ENCODE measurements at places on chromosomes 13 and 19.
A peak's percentile ranks its signal among the peaks of the same experiment; 100 is the strongest.

DNA sequence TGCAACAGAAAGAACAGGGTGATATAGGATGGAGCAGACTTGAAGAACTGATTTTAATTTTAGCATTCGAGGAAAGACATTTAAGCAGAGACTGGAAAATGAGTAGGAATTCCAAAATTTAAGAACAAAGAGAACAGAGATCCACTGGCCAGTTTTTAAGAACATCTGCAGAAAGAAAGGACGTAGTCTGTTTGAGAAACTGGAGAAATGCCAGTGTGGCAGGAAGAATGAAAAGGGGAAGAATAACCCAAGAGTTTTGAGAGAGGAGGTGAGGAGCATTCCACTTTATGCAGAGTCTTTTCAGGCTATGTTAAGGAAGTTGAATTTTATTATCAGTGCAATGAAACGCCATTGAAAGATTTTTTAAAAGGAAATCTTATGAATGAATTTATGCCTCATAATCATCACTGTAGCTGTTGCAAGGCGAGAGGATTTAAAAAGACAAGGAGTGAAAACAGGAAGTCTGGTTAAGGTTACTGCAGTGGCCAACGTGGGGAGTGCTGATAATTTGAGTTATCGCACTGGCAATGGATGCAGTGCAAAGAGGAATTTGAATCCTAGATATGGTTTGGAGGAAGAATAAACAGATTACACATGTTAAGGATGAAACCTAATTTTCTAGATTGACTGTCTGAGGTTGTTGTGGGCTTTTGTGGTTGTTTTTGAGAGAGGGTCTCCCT, 253.8 kb downstream of the DACH1 start:
- no peak for DNase-seq

DNA sequence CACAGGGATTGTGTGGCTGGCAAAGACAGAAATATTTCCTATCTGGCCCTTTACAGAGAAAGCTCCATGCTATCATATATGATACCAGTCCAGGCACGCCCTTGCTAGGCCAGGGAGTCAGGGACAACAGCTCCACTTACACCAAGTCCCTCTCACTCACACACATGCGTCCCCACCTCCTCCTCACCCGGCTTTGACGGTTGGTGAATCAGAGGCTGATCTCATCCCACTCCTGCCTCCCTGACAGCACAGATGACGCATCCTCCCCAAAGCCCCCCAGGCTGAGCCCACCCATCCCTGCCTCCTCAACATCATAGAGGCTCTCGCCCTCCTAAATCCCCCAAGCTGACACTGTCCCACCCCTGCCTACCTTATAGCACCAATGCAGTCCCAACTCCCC, 62.7 kb downstream of the F2RL3 start:
- DNase-seq: no peak

GRCh38 chr19:35899547-35900214, 659 bp downstream of the NFKBID start:
- peak; percentile 67 for DNase-seq

DNA sequence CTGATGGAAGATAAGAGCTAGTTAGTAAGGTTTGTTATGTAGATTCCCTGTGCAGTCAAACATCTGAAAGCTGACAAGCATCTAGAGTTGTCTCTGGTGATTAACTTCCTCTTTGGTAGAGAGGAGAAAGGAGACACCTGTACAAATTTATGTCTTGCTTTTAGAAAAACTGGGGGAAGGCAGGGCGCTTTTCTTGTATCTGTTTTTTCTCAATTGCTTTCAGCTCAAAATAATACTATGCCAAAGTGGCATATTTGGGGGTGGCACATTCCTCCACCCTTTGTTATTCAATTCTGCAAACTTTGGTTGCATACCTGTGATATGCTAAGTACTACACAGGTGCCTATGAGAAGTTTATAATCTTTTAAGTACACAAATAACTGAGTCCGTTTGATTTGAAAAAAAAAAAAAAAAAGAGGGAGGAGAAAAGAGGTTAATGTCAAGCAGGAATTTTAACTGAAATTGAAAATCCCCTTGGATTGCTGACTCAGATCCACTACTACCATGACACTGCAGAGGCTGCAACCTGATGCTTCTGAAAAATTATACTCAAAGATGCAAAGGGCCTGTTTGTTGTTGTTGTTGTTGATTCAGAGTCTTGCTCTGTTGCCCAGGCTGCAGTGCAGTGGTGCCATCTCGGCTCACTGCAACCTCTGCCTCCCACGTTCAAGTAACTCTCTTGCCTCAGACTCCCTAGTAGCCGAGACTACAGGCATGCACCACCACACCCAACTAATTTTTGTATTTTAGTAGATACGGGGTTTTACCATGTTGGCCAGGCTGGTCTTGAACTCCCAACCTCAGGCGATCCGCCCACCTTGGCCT, 164.8 kb upstream of the NBEA start:
- no peak for DNase-seq

DNA sequence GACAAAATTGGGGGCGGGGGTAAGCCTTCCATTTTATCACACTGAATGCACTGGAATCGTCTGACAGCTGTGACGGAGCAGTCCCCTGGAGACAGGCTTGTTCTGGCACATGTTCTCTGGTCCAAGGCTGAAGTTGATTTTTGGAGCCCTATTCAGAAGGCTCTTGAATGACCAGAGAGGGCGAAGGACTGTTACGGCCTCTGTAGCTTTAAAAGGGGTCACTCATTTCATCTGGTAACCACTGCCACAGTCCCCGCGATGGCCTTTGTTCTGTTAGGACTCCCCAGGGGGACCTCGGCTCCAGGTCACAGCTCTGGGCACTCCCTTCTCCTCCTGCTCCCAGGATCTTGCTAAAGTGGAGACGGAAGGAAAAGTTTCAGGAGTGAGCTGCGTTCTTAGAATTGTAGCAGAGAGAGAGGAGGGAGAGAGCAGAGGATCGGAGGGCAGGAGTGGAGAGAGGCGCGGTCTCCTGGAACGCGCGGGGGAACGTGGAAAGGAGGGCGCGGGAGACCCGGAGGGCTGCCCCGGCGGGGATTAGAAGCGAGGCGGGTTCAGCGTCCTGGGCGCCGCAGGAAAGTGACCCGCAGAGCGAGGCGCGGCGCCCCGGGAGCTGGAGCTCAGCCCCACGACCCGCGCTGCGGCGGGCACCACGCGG, 134.3 kb upstream of the MYO16 start:
- no peak for DNase-seq

GRCh38 chr19:19053508-19054314, 10.1 kb upstream of the SLC25A42 start:
- peak; percentile 88 for DNase-seq

- DNase-seq: no peak
Measured at GRCh38 chr13:43391036-43391435, 367.6 kb downstream of the DNAJC15 start.

- no peak for DNase-seq
Measured at GRCh38 chr13:47603365-47603764, 397.7 kb downstream of the SUCLA2 start.

- DNase-seq: no peak
Measured at GRCh38 chr13:97567510-97568243, 133.7 kb downstream of the RAP2A start.

- DNase-seq: peak; percentile 25
Measured at GRCh38 chr19:47601180-47601904, 7.6 kb upstream of the BICRA start.

DNA sequence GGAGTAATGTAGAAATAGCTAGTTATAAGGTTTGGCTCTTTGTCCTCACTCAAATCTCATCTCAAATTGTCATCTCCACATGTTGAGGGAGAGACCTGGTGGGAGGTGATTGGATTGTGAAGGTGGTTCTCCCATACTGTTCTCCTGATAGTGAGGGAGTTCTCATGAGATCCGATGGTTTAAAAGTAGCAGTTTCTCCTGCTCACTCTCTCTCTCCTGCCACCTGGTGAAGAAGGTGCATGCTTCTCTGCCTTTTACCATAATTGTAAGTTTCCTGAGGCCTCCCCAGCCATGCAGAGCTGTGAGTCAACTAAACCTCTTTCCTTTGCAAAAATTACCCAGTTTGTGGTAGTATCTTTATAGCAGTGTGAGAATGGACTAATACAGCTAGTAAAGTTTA, 849.4 kb downstream of the DACH1 start:
- DNase-seq: no peak

DNA sequence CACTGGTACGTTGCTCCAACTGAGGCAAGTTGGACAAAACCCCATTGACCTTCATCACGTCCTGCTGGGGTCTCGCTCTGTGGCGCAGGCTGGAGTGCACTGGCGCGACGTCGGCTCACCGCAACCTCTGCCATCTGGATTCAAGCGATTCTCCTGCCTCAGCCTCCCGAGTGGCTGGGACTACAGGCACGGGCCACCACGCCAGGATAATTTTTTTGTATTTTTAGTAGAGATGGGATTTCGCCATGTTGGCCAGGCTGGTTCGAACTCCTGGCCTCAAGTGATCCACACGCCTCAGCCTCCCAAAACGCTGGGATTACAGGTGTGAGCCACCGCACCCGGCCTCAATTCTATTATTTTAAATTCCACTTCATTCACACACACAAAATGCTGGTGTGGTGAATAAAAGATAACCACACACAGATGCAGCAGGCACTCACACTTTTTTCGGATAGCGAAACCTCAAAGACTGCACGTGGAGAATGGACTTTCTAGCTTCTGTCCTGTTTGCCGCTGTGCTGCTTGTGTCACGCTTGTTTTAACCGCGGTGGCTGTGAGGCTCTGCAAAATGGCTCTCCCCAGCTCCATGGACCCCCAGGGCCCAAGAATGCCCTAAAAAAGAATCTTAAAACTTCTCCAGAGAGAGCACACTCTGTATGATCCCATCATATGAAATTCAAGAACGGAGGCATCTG, 58.4 kb downstream of the COL4A1 start:
- no peak for DNase-seq

GRCh38 chr13:39154041-39154440, 115.8 kb downstream of the NHLRC3 start:
- no peak for DNase-seq

- no peak for DNase-seq
Measured at GRCh38 chr19:28857967-28858366, 355.0 kb downstream of the UQCRFS1 start.

DNA sequence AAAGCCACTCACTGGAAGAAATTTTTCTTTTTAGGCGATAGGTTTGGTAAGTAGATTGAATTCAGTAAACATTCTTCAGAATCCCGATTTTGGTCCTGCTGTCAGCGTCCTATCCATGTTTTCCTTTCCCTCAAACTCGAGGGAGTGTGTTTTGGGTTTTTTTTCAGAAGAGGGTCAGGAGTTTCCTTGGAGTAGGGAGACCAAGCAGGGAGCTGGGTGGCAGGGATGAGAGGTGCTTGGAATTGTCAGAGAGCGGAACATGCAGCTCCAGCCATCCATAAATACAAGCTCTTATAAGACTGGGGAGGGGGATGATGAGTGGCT, 1.6 kb upstream of the PCDH8 start:
- DNase-seq: no peak

DNA sequence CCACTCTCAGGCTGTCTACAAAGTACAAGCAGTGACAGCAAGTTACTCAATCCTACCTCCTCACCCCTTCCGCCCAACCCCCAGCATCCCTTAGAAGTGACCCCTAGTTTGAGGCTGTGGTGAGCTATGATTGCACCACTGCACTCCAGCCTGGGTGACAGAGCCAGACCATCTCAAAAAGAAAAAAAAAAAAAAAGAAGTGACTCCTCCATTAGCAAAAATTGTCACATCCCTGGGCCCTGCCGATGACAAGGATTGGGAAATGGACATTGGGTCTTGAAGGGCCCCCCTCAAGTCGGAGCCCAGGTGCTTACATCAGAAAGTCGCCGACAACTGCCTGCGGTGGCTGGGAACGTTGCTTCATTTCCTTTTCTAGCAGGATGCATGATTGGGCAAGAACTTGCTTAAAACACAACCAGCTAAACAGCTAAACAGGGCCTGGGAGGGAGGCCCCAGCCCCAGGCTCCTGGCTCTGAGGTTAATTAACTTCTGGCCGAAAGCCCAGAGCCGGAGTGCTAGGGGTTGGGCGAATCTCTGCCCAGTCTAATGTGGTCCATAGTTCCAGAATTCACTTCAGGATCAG, 15.3 kb downstream of the RAB3D start:
- DNase-seq: no peak

GRCh38 chr13:82963226-82964099, 918.8 kb downstream of the SLITRK1 start:
- DNase-seq: no peak

GRCh38 chr13:76708138-76708688, 178.0 kb downstream of the KCTD12 start:
- DNase-seq: no peak

DNA sequence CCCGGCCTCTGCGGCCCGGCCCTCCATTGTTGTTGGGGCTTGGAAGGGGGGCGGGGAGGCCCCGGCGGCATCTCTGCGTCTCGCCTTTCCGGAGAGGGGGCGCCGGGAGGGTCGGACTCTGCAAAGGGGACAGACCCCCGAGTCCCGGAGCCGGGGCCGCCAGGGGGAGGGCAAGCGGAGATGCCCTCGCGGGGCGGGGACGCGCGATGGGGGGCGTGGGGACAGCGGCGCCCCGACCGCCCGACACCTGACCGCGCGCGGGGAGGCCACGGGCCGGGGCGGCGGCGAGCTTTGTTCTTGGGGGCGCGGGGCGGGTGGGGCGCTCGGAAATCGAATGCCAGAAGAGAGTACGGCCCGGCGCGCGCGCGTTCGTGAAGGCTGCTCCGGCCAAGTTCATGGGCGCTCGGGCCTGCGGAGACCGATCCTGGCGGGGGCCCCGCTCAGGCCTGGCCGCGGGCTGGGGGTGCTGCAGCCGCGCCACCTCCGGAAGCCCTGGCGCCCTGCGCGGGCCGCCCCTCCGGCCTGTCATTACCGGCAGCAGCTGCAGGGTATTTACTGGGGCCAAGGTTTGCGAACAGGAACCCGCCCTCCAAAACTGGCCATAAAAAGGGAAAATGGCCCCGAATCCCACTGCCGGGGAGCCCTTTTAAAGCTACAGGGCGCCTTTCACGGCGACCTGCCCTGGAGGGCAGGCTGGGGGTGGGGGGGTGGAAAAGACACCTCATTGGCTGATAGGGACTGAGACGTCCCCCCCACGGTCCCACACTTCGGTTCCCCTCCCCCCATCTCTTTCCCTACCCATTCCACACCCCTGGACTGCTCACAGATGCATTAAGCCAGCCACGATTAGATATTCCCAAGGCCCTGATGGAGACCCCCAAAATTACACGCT, 11.1 kb upstream of the NANOS3 start:
- DNase-seq: no peak

DNA sequence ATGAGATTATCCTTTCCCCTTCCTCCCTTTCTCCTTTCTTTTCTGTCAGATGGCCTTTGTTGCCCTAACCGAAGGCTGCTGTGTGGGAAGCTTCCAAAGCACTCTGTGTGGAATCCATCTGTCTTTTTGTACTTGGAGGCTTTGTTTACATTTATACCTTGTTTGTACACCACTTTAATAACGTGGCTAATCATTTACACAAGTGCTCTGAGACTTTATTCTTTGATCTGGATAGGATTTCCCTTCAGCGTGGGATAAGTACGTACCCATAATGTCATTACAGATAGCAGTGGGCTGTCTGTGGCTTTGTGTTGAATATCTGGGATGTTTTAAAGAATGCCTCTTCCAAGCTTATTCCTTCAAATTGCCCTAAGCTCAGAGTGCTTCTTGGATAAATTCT, 684.7 kb upstream of the SLITRK5 start:
- no peak for DNase-seq

- peak; percentile 56 for DNase-seq
Measured at GRCh38 chr13:28161370-28161769, 23.0 kb downstream of the PAN3 start.

GRCh38 chr13:44815623-44816022, 173.6 kb downstream of the NUFIP1 start:
- DNase-seq: no peak

- DNase-seq: peak; percentile 25
Measured at GRCh38 chr19:35585848-35586247, at the start of gene PMIS2. Gene PMIS2, plus strand, starts transcription at chr19:35586173. Its CDS starts 87 bp downstream, at chr19:35586260.

GRCh38 chr19:38394488-38394887, 6.0 kb downstream of the SPRED3 start:
- peak; percentile 63 for DNase-seq

Data from erythroblast (primary cell).